Nucleus accumbens (tissue), 56 donors: ENCODE measurements at places on chromosomes 6 and 20.

DNA sequence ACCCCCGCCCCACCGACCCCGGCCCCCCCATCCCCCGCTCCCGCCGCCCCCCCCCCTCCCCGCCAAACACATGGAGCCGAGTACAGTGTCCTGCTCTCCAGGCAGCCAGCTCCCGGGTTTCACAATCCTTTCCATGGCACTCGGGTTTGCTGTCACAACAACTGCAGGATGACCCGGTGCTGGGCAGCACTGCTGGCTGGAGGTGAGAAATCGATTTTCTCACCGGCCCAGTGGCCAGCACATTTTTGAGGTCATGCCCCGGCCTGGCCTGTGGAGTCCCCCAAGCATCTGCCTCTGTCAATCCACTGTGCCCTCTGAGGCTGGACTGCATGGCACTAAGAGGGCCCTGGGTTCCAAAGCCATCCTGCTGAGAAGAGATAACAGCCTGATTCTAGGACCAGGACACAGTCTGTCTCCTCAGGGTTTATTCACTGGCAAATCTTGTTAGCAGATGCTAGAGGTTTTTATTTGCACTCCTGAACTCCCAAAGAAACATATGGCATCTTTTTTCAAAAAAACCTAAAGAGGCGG, 129.5 kb downstream of the NFATC2 start:
- no peak for DNase-seq

GRCh38 chr6:141539617-141540016, 593.1 kb upstream of the GJE1 start:
- no peak for DNase-seq

GRCh38 chr20:41044409-41045062, 15.9 kb downstream of the TOP1 start:
- no peak for DNase-seq

- no peak for DNase-seq
These were observed 1.1 kb downstream of the OCSTAMP start for GRCh38 chr20:46549188-46549972.
